ENCODE measurements at places on chromosomes 3 and 15. TPM values are rescaled to one million over a fixed set of nuclear protein-coding genes. Genes with fewer than 3 reads are reported as not detected.

The ABI3BP gene
- 62.5 TPM for polyA plus RNA-seq

DNA sequence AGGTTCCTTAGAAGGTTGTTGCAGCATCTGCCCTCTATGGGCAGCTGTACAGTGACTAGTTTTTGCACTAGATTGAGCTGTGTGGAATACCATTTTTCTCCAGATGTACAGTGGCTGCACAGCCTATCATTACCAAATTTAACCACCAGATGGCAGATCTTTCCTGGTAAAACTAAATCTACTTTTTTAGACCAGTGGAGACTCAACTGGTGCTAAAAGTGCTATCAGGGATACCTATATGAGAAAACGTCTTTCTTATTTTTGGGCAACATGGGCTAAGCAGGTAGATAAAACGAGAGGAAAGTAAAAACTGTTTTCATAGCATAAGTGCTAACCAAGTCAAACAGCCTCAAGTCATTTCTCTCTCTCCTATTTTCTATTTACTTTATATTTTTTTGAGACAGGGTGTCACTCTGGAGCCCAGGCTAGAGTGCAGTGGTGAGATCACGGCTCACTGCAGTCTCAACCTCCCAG is 21.2 kb downstream of the IGSF10 start:
- DNase-seq = no peak

GRCh38 chr15:94327356-94327936 is 96.1 kb downstream of the MCTP2 start:
- DNase-seq = no peak

- DNase-seq = no peak
Observed at GRCh38 chr3:76997733-76998132, 42.2 kb upstream of the ROBO2 start.

The C3orf20 gene
- not detected for polyA plus RNA-seq

DNA sequence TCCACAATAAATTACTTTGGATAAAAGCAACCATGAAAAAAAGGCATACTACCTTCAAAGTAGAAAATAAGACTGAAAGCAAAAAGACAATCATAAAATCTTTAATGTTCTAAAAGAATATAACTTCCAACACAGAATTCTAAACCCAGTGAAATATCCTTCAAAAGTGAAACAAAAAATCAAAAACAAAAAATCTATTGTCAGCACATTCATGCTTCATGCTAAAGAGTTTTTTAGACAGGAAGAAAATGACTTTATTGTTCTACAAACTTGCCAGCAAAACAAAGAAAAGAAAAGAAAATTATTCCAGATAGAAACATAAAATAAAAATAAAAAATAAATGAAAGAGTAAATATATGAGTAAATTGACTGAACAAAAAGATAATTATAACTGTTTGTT is 134.9 kb downstream of the EFHB start:
- no peak for DNase-seq

DNA sequence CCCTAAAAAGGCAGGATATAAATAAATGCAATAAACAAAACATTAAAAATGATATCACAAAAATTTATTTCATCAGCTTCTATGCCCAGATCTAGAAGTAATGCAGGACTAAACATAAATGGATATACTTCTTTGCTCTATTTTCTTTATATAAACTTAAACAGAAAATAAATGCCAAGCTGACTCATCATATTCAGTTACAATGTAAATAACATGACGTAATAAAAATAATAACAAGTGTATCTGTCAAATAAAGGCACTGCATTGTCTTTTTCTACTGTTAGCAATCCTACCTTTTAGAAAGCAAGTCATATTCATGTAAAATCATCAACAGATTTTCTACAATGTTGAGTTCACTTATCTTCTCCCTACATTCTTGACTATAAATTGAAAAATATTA is 61.6 kb downstream of the NEK10 start:
- no peak for DNase-seq

- DNase-seq = no peak
Observed at GRCh38 chr3:69250014-69250413, 127.6 kb upstream of the LMOD3 start.

DNA sequence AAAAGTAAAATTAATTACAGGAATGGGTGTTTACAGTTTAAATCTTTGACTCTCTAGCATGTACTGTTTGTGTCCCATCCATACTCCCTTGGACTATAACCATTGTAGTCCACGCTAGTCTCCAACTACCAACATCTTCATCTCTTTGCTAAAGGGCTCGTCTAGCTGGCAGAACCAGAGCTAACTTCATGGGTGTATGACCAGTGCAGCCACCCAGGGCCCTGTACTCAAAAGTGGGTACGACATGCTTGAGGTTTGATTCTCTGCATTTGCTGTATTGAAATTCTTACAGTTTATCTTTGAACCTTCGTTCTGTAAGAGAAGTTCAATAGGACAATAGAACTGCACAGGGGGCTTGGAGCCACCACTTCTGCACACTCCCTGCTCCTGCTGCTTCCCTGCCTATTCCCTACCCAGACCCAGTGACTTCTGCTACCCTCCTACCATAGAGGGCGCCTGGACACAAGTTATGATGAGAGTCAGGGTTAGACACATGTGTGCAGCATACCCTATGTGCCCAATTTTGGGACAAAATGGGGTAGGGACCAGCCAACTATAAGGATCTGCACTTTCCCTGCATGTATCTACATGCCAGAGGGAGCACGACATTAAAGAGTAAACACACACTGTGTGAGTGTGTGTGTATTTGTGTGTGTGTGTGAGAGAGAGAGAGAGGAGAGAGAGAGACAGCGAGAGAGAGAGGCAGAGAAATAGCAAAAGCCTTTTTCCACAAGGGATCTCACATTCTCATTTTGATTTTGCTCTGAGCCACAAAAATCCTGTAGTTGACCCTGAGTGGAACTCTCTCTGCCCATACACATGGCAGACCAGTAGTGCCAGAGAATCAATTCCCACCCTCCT is 59.0 kb upstream of the NECTIN3 start:
- DNase-seq = no peak

DNA sequence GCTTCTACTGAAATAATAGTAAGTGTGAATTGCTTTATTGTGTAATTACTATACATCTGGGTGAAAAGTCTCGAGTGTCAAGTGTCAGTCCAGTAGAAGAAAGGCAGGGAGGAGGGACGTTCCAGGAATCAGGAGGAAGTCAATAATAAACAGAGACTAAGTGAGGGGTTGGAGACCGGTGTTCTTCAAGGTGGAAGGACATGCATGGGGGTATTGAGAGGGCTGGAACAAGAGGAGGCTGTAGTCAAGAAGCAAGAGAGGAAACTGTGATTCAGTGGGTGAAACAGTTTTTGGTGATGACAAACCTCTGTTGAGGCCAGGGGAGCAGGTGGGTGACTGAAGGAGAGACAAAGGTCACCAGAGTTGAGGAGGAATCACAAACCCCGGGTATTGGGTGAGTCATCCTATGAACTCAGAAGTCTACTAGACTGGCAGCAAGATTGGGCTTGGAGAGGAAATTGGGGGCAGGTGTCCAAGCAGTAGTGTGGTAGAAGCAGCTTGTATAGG is 11.6 kb upstream of the SCAMP5 start:
- no peak for DNase-seq

- no peak for DNase-seq
Observed at GRCh38 chr3:196121066-196121465, 39.2 kb upstream of the TFRC start.

Measured in ovary (tissue), 10 donors.